ENCODE measurements at places on chromosomes 1 and 21.
A peak's percentile ranks its signal among the peaks of the same experiment; 100 is the strongest.

DNA sequence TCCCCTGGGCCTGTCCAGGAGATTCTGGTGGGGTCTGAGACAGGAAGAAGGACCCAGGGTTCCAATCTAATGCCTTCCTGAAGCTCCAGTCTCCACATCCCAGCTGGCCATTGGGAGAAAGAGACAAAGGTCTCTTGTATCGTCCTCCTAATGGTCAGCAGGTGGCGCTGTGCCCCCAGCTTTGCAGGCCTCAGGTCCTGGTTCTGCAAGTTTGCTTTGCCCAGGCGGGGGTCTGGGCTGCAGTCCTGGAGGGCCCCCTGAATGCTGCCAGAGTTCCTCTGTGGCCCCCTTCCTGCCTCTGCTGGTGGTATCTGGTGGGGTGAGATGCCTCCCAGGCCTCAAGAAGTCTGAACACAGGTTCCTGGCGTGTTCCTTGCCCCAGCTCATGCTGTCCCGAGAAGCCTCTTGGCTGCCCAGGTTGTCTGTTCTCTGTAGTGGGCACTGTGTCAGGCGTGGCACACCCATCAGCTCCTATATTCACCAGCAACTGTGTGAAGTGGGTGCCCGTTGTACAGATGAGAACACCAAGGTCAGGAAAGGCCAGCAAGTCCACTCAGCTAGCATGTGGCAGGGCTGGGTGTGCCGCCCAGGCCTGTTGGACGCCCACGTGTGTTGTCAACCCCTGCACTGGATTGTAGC lies 33.8 kb upstream of the CSF3R start:
- DNase-seq, result peak; percentile 79

GRCh38 chr1:160451859-160452232 lies 51.5 kb downstream of the VANGL2 start:
- DNase-seq, result no peak

- DNase-seq, result no peak
Observed at GRCh38 chr1:14071581-14071980, 371.6 kb downstream of the PRDM2 start.

DNA sequence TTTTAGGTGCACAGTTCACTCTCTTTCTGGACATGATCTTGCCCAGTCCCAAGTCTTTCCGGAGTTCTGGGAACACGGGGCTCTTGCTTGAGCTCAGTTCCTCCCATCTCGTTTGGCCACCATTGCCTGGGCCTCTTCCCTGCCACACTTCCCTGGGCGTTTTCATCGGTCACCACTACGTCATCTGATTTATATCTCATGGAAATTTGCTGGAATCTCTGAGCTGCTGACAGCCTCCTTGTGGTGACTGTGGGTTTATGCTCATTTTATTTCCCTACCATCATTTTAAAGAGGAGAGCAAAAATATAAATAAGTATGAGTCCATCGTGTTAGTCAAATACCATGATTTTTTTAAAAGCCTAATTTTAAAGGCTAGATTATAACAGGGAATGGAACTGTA lies 449.1 kb upstream of the KAZN start:
- peak; percentile 10 for DNase-seq

DNA sequence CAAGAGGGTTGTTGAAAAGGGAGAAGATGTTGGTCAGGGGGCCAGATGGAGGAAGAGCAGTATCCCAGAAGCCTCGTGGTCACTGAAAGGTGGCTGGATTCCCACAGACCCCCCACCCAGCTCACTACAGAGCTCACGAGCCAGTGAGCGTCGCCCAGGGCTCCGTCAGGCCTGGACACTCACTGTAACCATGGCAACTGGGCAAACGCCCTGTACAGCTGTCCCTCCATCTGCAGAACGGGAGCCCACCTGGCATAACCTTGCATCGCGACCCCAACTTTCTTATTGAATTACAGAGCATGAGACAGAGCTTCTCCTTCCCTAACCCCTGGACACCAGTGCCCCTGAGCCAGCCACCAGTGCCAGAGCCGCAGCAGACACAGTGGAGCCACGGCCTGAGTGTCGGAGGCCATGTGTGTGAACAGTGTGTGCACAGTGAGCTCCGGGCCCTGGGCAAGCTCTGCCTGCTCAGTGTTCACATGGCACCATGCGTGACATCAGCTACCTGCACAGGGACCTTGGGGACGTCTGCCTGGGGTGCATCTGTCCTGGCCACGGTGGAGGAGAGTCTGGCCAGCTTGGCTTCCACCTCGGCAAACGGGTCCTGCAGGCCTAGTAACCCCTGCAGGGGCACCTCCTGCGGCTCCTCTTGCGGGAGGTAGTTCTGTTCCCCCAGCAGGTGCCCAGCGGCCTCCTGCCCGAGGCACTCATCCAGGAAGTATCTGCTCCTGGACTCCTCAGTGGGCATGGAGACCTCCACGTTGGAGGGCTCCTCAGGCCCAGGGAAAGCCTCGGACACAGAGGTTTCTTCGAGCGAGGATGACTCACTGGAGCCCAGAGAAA lies 25.9 kb upstream of the DDOST start:
- DNase-seq, result no peak
